ENCODE measurements at places on chromosomes 5 and 9.
A peak's percentile ranks its signal among the peaks of the same experiment; 100 is the strongest.

DNA sequence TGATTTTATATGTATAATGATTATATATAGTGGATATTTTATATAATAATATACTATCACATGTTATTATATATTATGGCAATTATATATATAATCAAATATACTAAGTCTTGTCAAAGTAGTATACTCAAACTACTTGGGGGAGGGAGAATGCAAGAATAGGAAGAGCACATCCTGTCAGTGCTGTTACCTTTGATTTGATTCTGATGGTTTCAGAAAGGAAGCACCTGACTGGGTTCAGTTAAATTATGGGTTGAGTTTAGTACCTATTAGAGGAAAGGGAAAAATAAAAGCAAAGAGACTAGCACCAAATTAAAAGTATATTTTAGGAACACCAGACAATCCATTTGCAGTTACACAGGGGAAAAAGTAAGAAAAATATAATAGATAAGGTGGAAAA lies 107.6 kb downstream of the GRIA1 start:
- DNase-seq = no peak

DNA sequence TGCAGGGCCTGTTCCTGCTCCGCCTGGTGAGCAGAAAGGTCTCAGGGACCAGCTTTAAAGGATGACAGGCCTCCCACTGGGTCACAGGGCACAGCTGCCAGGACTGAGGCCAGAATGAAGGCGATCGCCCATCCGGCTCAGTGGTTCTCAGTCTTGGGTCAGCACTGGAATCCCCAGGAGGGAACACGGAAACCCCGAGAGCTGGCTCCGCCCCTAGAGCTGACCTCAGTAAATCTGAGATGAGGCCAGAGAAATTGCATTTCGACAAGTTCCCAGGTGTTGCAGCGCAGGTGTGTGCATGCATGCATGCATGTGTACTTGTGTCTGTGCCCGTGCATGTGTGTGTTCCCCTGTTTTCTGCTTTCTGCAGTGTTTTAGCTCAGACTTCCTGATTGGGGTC lies 47.2 kb upstream of the KCNMB1 start:
- DNase-seq = no peak

DNA sequence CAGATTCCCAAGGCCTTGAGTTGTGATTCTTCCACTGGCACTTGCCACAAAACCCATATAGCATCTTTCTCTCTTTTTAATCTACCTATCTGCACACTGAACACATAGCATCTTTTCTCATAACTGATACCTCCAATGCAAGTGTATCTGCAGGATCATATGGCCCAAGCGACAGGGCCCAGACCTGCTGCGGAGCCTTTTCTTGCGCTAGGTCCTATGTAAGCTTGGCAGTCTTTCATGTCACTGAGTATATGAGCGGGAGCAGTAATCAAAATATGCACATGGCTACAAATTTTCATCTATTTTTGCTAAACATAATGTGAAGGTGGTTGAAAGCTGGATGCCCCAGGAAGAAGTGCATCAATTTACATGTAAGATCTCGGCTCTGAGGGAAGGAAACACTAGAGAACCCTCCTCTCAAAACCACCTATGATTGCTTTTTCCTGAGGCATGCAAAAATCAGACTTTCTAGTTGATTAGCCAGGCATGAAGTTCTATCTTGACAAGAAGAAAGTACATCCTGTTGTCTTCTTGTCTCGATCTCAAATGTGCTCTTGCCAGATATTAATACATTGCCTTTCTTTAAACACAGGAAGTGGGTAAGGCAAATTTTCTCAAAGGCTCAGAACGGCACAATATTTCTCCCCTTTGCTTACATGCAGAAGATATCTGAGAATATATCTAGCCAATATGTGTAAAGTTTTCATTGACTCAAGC lies 26.9 kb upstream of the CEMIP2 start:
- DNase-seq = no peak

- no peak for DNase-seq
Observed at GRCh38 chr5:39194466-39195136, 24.8 kb downstream of the FYB1 start.

- DNase-seq = no peak
Observed at GRCh38 chr5:68304421-68305052, 89.0 kb downstream of the PIK3R1 start.

- no peak for DNase-seq
Observed at GRCh38 chr5:118762291-118762690, 226.1 kb downstream of the DTWD2 start.

GRCh38 chr9:129895376-129896268 lies 60.4 kb downstream of the USP20 start:
- DNase-seq = no peak

DNA sequence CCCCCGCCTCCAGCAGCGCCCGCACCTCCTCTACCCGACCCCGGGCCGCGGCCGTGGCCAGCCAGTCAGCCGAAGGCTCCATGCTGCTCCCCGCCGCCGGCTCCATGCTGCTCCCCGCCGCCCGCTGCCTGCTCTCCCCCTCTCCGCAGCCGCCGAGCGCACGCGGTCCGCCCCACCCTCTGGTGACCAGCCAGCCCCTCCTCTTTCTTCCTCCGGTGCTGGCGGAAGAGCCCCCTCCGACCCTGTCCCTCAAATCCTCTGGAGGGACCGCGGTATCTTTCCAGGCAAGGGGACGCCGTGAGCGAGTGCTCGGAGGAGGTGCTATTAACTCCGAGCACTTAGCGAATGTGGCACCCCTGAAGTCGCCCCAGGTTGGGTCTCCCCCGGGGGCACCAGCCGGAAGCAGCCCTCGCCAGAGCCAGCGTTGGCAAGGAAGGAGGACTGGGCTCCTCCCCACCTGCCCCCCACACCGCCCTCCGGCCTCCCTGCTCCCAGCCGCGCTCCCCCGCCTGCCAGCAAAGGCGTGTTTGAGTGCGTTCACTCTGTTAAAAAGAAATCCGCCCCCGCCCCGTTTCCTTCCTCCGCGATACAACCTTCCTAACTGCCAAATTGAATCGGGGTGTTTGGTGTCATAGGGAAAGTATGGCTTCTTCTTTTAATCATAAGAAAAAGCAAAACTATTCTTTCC lies 19.3 kb downstream of the CDKN2A start:
- DNase-seq = no peak

- no peak for DNase-seq
Observed at GRCh38 chr5:83983852-83984251, 263.2 kb upstream of the HAPLN1 start.

- DNase-seq = peak; percentile 50
Observed at GRCh38 chr9:121278477-121279261, 10.7 kb downstream of the GSN start.

GRCh38 chr5:124795829-124796228 lies 49.4 kb upstream of the ZNF608 start:
- no peak for DNase-seq

DNA sequence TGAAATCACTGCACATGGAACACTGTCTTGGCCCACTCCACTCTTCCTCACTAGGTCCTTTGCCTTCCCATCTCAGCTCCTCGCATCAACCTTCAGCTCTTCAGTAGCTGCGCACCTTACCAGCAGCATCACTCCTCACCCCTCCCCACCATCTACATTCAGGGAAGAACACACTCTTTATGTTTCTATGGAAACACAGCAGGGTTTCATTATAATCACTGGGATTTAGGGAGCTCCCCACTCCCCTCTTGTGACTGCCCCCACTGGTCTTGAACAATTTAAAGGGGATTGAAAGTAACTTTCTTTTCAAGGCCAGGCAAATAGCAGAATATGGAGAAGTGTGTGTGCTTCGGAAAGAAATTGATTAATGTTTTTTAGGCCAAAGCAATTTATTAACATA lies 111.2 kb downstream of the INSYN2B start:
- no peak for DNase-seq

DNA sequence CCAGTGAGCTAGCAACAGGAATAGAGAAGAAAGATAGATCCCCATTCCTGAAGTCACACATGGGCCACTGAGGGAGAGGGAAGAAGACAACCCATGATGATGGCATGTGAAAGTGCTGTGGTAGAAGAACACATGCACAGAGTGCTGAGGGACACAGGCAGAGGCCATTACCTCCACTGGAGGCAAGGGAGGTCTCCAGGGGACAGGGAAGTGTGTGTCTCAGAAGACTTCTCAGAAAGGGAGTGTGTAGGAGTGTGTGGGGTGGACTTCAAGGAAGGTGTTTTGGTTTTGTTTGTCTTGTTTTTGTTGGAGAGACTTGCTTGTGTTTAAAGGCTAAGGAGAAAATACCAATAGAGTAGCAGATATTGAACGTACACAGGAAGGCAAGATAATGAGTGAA lies 77.0 kb upstream of the SMARCA2 start:
- no peak for DNase-seq

DNA sequence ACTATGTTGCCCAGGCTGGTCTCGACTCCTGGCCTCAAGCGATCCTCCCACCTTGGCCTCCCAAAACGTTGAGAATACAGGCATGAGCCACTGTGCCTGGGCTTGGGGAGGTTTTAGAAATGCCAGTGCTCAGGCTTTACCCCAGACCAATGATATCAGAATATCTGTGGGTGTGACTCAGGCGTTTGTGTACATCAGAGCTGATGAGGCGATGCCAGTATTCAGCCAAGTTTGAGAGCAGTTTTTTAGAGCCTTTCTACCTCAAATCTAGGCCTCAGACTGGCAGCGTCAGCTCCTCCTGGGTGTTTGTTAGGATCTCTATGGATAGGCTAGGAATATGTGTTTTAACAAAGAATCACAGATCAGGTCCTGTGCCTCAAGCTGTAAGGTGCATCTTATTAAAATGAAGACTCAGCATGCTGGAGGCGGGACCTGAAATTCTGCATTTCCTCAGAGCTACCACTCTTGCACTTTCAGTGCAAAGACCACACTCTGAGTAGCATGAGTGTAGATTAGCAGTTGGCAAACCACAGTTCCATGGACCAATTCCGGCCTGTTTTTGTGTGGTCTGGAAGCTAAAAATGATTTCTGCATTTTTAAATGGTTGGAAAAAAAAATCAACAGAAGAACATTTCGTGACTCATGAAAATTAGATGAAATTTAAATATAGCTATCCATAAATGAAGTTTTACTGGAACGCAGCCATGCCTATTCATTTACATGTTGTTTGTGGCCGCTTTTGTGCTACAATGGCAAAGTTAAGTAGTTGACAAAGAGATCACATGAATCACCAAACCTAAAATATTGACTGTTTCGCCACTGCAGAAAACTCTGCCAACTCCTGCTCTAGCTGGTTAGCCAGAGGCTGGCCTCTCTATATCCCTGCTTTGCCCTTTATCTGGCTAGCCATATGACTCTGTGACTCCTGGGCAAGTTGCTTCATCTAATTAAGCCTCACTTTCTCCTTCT lies 92.2 kb downstream of the KLF4 start:
- no peak for DNase-seq

- no peak for DNase-seq
Observed at GRCh38 chr5:28574606-28575005, 1536.2 kb upstream of the CDH9 start.
